Upper lobe of right lung (tissue), 1 donor: ENCODE measurements at places on chromosomes 16 and 17. TPM values are rescaled to one million over a fixed set of nuclear protein-coding genes. Genes with fewer than 3 reads are reported as not detected.

The KCTD5 gene
- total RNA-seq, result 23.8 TPM

The HAS3 gene
- 8.2 TPM for total RNA-seq

- H3K4me1 ChIP-seq, result peaks cover under 1% of the 10 kb centered on the region
- H3K27ac ChIP-seq, result no peak overlapping the region
- peaks cover 14% of the 10 kb centered on the region for H3K36me3 ChIP-seq
- DNase-seq, result peak; percentile 79
- no peaks in the 10 kb centered on the region for H3K27me3 ChIP-seq
Measured at GRCh38 chr16:14559809-14560241, 70.2 kb downstream of the PARN start.

GRCh38 chr17:45270828-45271418, 9.0 kb upstream of the SPATA32 start:
- no peaks in the 10 kb centered on the region for H3K4me1 ChIP-seq
- H3K27ac ChIP-seq, result no peak overlapping the region
- H3K27me3 ChIP-seq, result no peaks in the 10 kb centered on the region
- peaks cover 82% of the 10 kb centered on the region for H3K36me3 ChIP-seq

DNA sequence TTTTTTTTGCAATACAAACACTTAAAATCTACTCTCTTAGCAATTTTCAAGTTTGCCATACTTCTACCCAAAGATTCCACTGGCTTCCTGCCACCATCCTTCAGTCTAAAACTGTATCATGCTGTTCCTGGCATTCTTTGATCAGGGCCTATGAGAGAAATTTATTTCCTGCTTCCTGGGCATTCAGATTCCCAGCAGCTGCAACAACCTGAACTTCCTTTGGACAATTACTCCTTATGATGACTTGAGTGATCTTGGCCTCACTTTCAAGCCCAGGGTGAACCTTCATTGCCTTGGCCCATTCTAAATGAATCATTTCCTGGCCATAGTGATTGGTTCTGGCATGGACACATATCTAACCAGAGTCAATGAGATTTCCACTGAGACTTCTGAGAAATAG, 18.0 kb upstream of the MON1B start:
- no peaks in the 10 kb centered on the region for H3K4me1 ChIP-seq
- H3K4me3 ChIP-seq, result no peak overlapping the region
- no peaks in the 10 kb centered on the region for H3K27me3 ChIP-seq
- DNase-seq, result no peak
- H3K27ac ChIP-seq, result no peak overlapping the region

The SMTNL2 gene
- total RNA-seq, result 2.7 TPM

DNA sequence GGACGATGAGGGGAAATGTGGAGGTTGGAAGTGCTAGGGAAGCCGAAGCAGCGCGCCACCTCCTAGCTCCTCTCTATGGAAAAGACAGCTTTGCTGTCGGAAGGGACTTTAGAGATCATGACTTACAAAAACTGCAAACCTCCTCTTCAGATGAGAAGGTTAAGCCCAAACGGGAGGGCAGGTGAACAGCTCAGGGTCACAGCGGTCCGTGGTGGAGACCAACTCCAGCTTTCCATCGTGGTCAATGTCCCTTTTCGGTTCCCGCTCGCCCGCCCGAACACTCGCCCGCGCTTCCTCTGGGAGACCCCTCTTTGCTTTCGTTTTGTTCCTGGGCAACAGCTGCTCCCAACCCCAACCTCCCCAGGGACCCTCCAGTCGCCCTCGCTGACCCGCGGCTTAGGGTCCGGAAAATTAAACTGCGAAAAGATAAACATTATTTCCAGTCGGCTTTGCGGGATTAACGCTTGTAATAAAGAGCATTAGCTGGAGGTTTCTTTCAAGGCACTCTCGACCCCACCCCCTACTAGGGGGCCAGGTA, 7.7 kb downstream of the IRX6 start:
- H3K4me3 ChIP-seq, result no peak overlapping the region
- peaks cover 3% of the 10 kb centered on the region for H3K4me1 ChIP-seq
- H3K36me3 ChIP-seq, result no peaks in the 10 kb centered on the region
- H3K27ac ChIP-seq, result no peak overlapping the region
- peaks cover 52% of the 10 kb centered on the region for H3K27me3 ChIP-seq

DNA sequence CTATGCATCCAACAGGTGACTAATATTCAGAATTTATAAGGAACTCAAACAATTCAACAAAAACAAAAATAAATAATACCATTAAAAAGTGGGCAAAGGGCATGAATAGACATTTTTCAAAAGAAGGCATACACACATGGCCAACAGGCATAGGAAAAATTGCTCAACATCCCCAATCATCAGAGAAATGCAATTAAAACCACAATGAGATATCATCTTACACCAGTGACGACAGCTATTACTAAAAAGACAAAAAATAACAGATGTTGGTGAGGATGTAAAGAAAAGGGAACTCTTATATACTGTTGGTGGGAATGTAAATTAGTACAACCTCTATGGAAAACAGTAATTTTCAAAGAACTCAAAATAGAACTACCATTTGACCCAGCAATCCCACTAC, 250.4 kb upstream of the N4BP1 start:
- H3K4me1 ChIP-seq, result no peaks in the 10 kb centered on the region
- DNase-seq, result no peak
- no peak overlapping the region for H3K4me3 ChIP-seq
- no peaks in the 10 kb centered on the region for H3K27me3 ChIP-seq
- H3K36me3 ChIP-seq, result no peaks in the 10 kb centered on the region

DNA sequence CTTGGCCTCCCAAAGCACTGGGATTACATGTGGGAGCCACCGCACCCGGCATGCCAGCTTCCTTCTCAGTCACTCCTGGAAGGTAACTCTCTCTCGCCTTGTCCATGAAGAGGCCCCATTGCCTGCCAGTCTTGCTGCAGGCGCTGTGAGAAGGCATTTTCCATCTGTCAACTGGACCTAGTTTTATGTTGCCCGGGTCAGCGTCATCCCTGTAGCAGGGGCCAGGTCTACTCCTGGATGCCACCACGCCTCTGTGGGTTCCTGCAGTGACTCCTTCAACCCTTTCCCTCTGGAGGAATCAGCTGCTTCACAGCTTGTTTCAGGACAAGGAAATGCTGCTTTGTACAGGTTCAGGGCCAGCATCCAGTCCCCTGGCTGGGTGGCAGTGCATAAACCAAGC, 2.6 kb upstream of the NLRC3 start:
- peaks cover 18% of the 10 kb centered on the region for H3K36me3 ChIP-seq
- H3K27ac ChIP-seq, result no peak overlapping the region
- peaks cover 3% of the 10 kb centered on the region for H3K4me1 ChIP-seq
- H3K27me3 ChIP-seq, result no peaks in the 10 kb centered on the region
- no peak for DNase-seq

- peaks cover 15% of the 10 kb centered on the region for H3K4me1 ChIP-seq
- peak overlapping the region; percentile 64 for H3K4me3 ChIP-seq
- H3K27ac ChIP-seq, result peak overlapping the region; percentile 78
- peaks cover 27% of the 10 kb centered on the region for H3K27me3 ChIP-seq
Measured at GRCh38 chr17:55266958-55267688, 2.4 kb downstream of the HLF start.

The NUPR1 gene
- 291 TPM for total RNA-seq

The ZNF213 gene
- 9.1 TPM for total RNA-seq

The SDR42E2 gene
- 0.14 TPM for total RNA-seq

- H3K27ac ChIP-seq, result peak overlapping the region; percentile 89
- peaks cover 8% of the 10 kb centered on the region for H3K4me1 ChIP-seq
- H3K36me3 ChIP-seq, result no peaks in the 10 kb centered on the region
- H3K27me3 ChIP-seq, result peaks cover 73% of the 10 kb centered on the region
- H3K4me3 ChIP-seq, result peak overlapping the region; percentile 62
Measured at GRCh38 chr17:48543107-48543853, 1.6 kb downstream of the HOXB2 start.

DNA sequence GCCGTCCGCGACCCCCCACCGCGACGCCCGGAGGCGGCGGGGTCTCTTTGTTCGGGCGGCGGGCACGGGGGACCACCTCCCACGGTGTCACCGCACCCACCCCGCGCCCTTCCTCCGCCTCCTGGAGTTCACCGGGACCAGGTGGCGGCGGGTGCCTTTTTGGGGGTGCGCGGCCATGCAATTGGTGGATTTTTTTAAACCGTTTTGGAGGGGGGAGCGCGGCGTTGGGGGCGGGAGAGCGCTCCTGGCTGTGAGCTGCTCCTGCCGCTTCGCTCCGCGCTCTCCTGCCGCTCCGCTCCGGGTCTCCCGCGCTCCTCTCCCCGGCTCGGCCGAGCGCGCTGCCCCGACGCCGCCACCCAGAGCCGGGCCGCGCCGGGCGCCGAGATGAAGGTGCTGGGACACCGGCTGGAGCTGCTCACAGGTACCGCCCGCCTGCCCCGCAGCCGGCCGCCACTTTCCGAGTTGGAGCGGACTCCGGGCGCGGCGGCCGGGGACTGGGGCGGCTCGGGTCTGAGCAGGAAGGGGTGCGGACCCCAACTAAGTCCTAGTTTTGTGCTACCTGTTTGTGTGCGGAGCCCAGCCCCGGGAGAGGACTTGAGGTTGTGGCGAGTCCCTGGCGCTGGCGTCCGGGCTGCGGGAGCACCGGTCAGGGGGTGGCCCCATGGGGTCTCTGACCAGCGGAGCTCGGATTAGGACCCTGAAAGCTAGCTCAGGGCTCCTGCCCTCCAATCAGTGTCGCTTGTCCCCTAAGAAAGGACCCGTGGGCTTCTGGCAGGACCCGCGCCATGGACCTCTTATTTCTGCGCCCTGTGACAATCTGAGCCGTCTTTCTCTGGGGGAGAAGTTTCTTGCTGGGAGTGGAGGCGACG, 35.7 kb upstream of the NDRG4 start:
- peak overlapping the region; percentile 63 for H3K27ac ChIP-seq
- peaks cover 66% of the 10 kb centered on the region for H3K27me3 ChIP-seq
- no peaks in the 10 kb centered on the region for H3K36me3 ChIP-seq
- DNase-seq, result no peak
- peak overlapping the region; percentile 52 for H3K4me3 ChIP-seq

- no peaks in the 10 kb centered on the region for H3K4me1 ChIP-seq
- H3K36me3 ChIP-seq, result no peaks in the 10 kb centered on the region
- no peak overlapping the region for H3K27ac ChIP-seq
- H3K27me3 ChIP-seq, result no peaks in the 10 kb centered on the region
- no peak for DNase-seq
Measured at GRCh38 chr16:65667011-65667578, 545.2 kb upstream of the CDH11 start.

GRCh38 chr16:66959704-66960161, 1.3 kb upstream of the CES3 start:
- H3K4me1 ChIP-seq, result no peaks in the 10 kb centered on the region
- no peak for DNase-seq
- no peaks in the 10 kb centered on the region for H3K27me3 ChIP-seq
- H3K36me3 ChIP-seq, result no peaks in the 10 kb centered on the region
- H3K27ac ChIP-seq, result no peak overlapping the region

The KRTAP1-5 gene
- total RNA-seq, result not detected

- no peak overlapping the region for H3K27ac ChIP-seq
- H3K27me3 ChIP-seq, result peaks cover 58% of the 10 kb centered on the region
- no peak for DNase-seq
- peaks cover 5% of the 10 kb centered on the region for H3K4me1 ChIP-seq
- H3K36me3 ChIP-seq, result no peaks in the 10 kb centered on the region
Measured at GRCh38 chr17:29020576-29020975, 14.7 kb upstream of the SEZ6 start.

The PIK3R5 gene
- 37.7 TPM for total RNA-seq

The ABCA6 gene
- total RNA-seq, result 36.3 TPM

DNA sequence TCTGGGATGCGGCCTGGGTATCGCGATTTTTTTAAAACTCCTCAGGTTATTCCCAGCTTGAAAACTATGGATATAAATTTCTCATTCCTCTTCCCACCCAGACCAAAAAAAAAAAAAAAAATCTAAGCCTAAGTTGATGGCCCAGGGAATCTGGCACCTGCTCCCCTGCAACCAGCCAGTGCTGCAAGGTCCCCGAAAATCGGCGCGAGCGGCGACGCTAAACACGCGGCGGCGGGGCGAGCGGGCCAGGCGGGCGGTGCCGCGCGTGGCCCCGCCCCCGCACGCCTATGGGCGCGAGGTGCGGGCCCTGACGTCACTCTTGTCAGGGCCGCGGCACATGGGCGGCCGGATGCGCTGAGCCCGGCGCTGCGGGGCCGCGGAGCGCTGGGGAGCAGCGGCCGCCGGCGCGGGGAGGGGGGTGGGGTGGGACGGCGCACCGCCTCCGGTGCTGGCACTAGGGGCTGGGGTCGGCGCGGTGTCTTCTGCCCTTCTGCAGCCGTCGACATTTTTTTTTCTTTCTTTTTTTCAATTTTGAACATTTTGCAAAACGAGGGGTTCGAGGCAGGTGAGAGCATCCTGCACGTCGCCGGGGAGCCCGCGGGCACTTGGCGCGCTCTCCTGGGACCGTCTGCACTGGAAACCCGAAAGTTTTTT, at the start of gene HLF:
Gene HLF, plus strand, starts transcription at position 316 of the 654 bp plus-strand sequence. CDS start 525 bp downstream, outside the sequence.
- H3K36me3 ChIP-seq, result no peaks in the 10 kb centered on the region
- peak within 1 kb of the TSS; percentile 64 for H3K4me3 ChIP-seq
- H3K27ac ChIP-seq, result peak within 1 kb of the TSS; percentile 78

- H3K36me3 ChIP-seq, result no peaks in the 10 kb centered on the region
- no peaks in the 10 kb centered on the region for H3K27me3 ChIP-seq
- H3K27ac ChIP-seq, result no peak overlapping the region
Measured at GRCh38 chr16:15574614-15574948, 68.4 kb downstream of the MARF1 start.

DNA sequence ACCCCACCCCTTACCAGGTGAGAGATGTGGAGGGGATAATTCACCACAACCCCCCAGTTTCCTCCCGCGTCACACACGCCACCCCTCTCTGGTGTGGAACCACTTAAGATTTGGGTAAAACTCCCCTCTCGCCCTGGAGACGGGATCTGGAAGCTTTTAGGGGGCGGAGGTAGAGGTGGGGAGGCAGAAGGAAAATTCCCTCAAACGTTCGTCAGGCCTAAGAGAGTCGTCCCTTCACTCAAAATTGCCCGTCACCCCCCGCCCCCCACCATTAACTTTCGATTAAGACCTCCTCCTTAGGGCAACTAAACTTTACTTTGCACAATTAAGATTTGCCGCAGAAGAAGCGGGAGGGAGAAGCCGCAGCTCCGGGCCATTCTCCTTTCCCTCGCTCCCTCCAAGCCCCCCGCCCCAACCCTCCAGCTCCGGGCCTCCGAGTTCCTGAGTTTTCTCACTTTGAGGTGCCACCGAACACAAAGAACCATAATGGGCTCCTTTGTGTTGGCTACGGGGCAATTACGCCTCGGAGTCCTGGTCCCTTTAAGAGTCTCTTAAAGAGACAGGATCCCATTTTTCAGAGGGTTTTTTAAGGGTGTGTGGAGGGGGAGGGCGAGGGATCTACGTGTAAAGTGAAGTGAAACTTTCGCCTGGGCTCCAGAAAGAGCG, 985 bp upstream of the FZD2 start:
- no peak for DNase-seq
- peaks cover 7% of the 10 kb centered on the region for H3K4me1 ChIP-seq
- H3K36me3 ChIP-seq, result no peaks in the 10 kb centered on the region
- H3K27me3 ChIP-seq, result peaks cover 7% of the 10 kb centered on the region
- peak overlapping the region; percentile 67 for H3K4me3 ChIP-seq
- H3K27ac ChIP-seq, result peak overlapping the region; percentile 81

The FOXN1 gene
- total RNA-seq, result 0.35 TPM

GRCh38 chr17:73155410-73156165, 9.2 kb upstream of the SSTR2 start:
- no peak overlapping the region for H3K27ac ChIP-seq
- H3K4me3 ChIP-seq, result no peak overlapping the region
- no peak for DNase-seq
- peaks cover 3% of the 10 kb centered on the region for H3K27me3 ChIP-seq
- peaks cover 9% of the 10 kb centered on the region for H3K4me1 ChIP-seq

The KRT36 gene
- not detected for total RNA-seq
